ENCODE measurements at places on chromosomes 16 and 17.

GRCh38 chr16:27240948-27241531 is 27.5 kb downstream of the NSMCE1 start:
- DNase-seq = no peak

DNA sequence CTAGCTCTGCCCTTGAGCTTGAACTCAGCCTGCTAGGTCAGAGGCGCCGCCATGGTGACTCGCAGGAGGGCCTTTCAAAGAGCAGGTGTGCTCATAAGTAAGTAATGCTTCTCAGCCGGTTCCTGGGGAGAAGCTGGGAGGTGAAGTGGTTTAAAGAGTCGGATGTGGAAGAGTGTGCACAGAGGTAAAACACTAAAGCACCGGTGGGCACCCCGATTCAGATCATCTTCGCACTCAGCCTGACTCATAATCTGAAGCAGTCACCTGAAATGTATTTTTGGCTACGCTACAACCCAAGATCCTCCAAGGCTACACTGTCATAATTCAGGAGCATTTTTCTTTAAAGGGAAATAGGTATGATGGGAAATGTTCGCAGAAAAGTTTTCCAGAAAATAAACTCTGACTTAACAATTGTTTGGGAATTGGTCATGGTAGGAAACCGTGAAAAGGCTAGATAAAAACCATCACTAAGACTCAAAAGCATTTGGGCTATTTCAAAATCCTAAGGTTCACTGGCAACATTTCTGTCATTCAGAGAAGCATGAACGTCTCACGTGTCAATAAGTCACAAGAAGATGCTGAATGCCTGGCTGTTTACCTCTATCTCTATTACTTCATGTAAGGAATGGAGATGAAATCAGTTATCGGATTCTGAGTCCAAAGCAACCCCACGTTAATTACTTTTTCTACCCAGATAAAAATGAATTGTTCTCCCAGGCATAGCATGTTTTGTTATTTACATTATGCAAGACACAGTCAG is 17.8 kb downstream of the CDH8 start:
- DNase-seq = no peak

DNA sequence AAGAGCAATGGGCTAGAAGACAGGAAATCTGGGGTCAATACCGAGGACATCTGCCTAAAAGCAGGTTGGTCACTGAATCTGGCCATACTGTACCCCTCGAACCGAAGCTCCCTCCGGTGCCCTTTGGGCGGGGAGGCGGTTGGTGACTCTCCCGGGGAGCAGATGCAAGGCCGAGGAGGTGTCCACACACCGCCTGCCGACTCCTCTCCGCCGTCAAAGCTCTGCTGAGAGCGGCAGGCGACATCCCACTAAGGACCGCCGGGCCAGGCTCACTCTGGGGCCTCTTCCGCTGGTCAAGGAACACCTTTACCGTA is 458 bp downstream of the ZNF200 start:
- no peak for DNase-seq

- DNase-seq = no peak
Observed at GRCh38 chr17:336110-337021, 16.2 kb downstream of the RPH3AL start.

- DNase-seq = no peak
Observed at GRCh38 chr16:79599837-79600637, 500 bp downstream of the MAF start.

GRCh38 chr16:6687593-6687992 is 645.1 kb upstream of the RBFOX1 start:
- no peak for DNase-seq

DNA sequence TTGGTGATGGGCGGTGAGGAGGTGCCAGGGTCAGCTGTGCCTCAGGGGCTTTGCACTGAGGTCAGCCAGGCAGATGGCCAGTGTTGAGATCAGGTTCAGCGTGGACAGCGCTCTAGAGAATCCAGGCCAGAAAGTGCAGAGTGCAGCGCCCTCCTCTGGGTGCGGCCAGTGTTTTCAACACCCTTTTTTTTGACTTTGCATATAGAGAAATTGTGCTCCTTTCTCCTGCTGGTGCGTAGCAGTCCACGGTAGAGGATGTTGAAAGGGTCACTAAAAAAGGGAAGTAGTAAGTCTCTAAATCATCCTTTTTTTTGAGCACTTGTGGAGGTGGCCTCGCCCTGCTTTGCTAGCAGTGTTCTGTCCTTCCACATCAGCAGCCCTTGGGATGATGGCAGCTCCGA is 53.9 kb downstream of the BANP start:
- no peak for DNase-seq

DNA sequence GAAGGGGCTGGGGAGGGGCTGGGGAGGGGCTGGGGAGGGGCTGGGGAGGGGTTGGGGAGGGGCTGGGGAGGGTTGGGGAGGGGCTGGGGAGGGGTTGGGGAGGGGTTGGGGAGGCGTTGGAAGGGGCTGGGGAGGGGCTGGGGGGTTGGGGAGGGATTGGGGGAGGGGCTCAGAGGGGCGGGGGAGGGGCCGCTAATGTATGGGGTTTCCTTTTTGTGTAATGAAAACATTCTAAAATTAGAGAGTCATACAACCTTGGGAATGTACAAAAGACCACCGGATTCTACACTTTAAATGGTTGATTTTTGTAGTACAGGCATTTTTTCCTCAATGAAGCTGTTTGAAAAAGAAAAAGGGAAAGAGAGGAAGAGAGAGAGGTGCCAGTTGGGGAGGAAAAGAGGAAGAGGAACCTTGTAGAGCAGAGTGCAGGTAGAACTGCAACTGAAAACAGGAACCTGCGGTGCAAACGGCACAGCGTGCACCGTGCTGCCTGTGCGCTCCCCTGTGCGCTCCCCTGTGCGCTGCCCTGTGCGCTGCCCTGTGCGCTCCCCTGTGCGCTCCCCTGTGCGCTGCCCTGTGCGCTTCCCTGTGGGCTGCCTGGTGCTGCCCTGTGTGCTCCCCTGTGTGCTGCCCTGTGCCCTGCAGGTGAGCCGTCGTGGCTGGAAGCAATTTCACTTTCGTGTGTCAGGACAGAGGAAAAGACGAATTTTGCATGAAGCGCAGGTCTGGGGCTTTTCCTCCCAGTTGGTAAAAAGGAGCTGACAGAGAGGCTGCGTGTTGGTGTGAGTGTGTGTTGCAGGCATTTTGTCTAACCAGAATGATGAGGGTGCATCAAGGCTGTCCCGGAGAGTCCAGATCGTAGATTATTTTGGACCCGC is 40.8 kb downstream of the METRNL start:
- no peak for DNase-seq

DNA sequence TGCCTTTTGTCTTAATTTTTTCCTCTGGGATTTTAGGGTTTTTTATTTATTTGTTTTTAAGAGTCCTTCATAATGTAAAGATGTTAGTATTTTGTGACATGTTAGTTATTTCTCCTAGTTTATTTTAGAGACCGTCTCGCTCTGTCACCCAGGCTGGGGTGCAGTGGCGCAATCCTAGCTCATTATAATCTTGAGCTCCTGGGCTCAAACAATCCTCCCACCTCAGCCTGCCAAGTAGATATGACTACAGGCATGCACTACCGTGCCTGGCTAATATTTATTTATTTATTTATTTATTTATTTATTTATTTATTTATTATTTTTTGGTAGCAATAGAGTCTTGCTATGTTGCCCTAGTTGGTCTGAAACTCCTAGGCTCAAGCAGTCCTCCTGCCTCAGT is 37.4 kb upstream of the ARHGAP17 start:
- DNase-seq = no peak
